ENCODE measurements at places on chromosomes 13 and 19.

DNA sequence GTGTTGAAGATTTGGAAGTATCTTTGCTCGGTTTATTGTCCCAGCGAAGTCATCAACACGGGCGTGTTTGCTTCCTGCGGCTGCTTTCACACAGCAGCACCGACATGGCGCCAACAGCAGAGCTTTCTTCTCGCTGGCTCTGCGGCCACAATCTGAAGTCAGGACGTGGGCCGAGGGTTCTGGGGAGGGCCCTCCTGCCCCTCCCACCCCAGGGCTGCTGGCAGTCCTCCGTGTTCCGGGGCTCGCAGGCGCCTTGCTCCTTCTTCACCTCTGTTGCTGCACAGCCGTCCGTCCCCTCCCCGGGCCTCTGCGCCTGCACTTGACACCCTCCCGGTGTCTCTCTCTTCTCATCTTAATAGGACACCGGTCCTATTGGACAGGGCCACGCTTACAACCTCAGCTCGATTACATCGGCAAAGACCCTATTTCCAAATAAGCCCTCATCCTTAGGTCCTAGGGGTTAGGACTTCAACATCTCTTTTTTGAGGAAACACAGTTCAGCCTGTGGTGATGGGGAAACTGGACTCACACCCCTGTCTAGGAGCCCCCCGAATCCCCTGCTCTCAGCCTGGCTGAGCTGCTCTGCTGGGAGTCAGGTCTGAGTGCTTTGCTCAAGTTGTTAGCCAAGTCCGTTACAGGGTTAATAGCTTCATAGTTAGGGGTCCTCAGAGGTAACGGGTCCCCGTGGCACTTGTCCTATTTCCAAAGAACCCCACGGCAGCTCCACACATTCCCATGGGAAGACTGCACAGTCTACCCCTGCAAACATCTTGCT is 2.7 kb upstream of the TEX29 start:
- DNase-seq, result no peak

DNA sequence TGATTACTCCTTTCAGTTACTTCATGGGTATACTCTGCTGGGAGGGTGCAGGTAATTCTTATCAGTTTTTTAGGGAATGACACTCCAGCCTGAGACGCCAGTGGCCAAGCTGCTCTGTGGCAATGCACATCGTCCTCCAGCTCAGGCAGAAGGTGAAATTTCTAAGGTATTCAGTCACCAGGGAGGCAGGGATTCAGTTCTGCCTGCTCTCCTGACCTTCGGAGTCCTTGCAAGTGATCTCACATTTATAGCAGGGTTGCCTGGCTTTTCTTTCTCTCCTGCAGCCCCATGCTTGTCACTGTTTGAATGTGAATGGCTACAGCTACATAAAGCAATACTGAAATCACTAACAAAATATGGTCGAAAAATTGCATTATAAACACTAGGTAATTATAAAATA is 1447.5 kb downstream of the EFNB2 start:
- no peak for DNase-seq

GRCh38 chr13:42696191-42696590 is 85.2 kb upstream of the FAM216B start:
- no peak for DNase-seq

- no peak for DNase-seq
Observed at GRCh38 chr13:27077451-27077850, 94.2 kb downstream of the USP12 start.

DNA sequence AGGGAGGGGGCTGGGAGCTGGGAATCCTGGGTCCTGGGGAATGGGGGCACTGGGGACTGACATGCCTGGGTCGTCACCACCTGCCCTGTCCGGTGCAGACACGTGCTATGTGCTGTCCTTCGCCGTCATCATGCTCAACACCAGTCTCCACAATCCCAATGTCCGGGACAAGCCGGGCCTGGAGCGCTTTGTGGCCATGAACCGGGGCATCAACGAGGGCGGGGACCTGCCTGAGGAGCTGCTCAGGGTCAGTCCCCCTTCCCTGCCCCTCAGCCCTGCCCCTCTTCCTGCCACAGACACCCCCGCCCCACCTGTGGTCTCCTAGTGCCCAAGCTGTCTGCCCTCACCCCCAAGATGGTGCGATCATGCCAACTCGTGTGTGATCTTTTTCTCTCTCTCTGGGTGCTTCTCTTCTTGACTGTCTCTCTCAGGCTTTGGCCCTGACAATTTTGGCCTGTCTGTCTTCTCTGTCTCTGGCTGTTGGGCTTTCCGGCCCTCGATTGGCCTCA is 5.0 kb downstream of the CYTH2 start:
- DNase-seq, result no peak

- DNase-seq, result no peak
Observed at GRCh38 chr19:43934055-43934984, 762 bp downstream of the ZNF45 start.

GRCh38 chr13:97076898-97077297 is 82.6 kb upstream of the OXGR1 start:
- no peak for DNase-seq

- DNase-seq, result no peak
Observed at GRCh38 chr13:110845520-110845919, 69.3 kb downstream of the ANKRD10 start.

GRCh38 chr13:42466123-42466522 is 107.8 kb upstream of the TNFSF11 start:
- no peak for DNase-seq

DNA sequence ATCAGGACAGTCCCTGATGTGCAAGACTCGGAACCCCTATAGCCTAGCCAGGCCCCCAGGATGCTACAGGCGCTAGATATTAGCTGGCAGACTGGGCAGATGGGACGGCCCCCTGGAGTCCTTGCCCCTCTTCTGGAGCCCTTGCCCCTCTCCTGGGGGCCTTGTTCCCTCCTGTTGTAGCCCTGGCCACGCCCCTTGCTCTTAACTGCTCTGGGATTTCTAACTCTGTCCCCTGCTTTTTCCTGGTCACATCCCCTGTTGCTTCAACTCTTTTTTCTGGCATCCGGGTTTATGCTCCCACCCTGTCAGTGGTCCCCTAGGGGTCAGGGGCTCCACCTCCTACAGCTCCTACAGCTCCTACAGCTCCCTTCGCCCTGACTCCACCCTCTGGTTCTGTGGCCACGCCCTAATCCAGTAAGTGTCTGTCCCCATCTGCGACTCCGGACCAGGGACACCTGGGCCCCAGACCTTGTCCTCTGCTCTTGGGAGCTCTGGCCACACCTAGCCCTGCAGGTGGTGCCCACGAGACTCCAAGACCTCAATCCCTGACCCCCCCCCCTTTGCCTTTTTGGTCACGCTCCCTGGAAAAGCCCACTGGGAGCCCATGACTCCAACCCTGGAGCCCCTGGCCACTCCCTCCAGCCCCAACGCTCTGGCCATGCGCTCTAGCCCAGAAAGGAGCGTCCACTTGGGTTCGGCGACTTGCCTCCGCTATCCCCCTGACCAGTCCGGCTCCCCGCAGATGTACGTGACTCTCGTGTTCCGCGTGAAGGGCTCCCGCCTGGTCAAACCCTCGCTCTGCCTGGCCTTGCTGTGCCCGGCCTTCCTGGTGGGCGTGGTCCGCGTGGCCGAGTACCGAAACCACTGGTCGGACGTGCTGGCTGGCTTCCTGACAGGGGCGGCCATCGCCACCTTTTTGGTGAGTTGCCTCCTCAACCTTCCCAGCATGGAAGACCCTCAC is 6.8 kb downstream of the PLPPR2 start:
- no peak for DNase-seq

DNA sequence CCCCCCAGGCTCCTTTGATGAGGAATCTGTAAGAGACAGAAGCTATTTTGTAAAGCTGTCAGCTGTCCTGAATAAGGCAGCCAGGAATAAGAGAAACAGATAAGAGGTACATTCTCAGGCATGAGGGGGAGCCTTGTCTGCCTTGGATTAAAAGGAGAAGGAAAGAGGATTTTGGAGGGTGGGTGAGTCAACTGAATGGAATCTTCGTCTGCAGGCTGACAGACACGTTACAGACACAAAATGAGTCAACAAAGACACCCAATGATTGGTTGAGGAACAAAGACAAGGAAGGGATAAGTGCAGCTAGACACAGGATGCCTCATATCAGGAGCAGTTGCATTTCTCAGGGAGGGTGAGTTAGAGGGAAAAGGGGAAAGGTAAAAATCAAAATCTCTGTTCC is 162.5 kb downstream of the OLFM4 start:
- DNase-seq, result no peak

DNA sequence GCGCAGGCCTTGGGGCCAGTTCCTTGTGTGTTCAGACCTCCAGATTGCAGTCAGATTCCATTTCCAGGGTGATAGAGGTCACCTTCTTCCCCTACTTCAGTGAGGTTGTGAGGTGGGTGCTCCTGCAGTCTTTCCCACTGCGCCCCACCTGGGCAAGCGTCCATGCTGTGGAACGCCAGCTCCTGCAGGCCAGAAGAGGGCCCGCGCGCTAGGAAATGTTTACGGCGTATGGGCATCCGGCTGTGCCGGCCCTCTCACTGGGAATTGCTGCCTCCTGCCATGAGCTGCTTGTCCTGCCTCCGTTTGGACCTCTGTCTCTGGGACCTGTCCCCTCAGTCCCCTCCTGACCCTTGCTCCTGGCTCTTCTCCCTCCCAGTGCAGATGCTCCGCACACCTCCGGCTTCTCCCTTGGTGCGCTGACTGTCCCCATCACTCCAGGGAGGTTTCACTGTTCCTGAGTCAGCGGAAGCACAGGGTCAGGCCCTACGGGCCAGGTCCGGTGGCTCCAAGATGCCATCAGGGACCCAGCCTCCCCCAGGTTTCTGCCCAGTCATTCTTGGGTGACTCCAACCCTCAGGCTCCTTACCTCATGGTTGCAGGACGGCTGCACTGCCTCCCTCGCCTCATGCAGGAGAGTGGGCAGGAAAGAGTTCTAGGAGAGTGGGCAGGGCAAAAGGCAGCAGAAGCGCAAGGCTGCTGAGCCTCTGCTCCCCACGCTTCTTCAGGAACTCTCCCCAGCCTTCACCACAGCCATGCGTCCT is 56.6 kb downstream of the SMARCA4 start:
- DNase-seq, result no peak

- DNase-seq, result no peak
Observed at GRCh38 chr13:73417012-73417615, 358.3 kb downstream of the KLF5 start.

GRCh38 chr19:46745521-46746280 is at the start of gene FKRP:
FKRP (plus strand) TSS chr19:46746057; CDS start chr19:46755451, 9,394 bp downstream.
- DNase-seq, result no peak

DNA sequence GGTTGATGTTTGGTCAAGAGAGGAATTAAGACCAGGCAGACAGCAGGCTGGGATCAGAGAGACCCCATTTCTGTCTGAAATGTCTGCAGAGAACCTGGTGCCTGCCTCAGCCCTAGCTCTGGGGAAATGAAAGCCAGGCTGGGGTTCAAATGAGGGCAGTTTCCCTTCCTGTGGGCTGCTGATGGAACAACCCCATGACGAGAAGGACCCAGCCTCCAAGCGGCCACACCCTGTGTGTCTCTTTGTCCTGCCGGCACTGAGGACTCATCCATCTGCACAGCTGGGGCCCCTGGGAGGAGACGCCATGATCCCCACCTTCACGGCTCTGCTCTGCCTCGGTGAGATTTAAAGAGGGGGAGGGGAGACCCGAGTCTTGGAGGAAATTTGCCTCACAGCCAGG is at the start of gene LILRB4:
Gene LILRB4 (plus strand): TSS at position 256 of the 400 bp plus-strand sequence. CDS start 49 bp downstream, at position 305.
- no peak for DNase-seq

- peak; percentile 48 for DNase-seq
Observed at GRCh38 chr19:47227352-47228167, 3.4 kb downstream of the BBC3 start.

GRCh38 chr13:72726726-72727416 is 558 bp downstream of the MZT1 start:
- DNase-seq, result peak; percentile 2

Measured in GOT3 (cell line).